Thyroid gland (tissue), 4 donors: ENCODE measurements at places on chromosomes 3 and 15. TPM values are rescaled to one million over a fixed set of nuclear protein-coding genes. Genes with fewer than 3 reads are reported as not detected.

Gene EOMES
- not detected for total RNA-seq

Gene ROPN1
- not detected for total RNA-seq

Gene POC1A
- total RNA-seq, result 2.1 TPM

- no peaks in the 10 kb centered on the region for H3K4me1 ChIP-seq
- H3K36me3 ChIP-seq, result no peaks in the 10 kb centered on the region
- no peak overlapping the region for H3K4me3 ChIP-seq
- DNase-seq, result no peak
These were observed 16.6 kb downstream of the MASP1 start for GRCh38 chr3:187274977-187275338.

GRCh38 chr3:32180141-32180784, 58.2 kb upstream of the CMTM8 start:
- no peak overlapping the region for H3K4me3 ChIP-seq
- no peak for DNase-seq
- no peaks in the 10 kb centered on the region for H3K27me3 ChIP-seq
- H3K36me3 ChIP-seq, result no peaks in the 10 kb centered on the region
- peaks cover 6% of the 10 kb centered on the region for H3K4me1 ChIP-seq

DNA sequence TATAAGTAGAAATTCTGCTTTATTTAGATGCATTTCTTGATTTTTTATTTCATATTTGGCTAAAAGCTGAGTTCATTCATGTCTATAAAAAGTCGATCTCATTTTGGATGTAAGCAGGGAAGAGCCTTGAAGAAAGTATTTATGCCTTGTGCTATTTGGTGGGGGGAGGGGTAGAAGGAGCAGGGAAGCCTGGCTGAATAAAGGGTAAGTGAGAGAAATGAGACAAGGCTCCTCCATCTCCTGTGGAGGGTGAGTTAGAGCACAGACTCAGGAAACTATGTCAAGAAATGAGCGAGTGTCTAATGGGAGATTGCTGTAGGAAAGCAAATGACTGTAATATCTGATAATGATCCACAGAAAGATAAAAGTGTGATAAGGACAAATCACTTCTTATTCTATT, 121.8 kb upstream of the ATP11B start:
- H3K36me3 ChIP-seq, result no peaks in the 10 kb centered on the region
- no peak overlapping the region for H3K4me3 ChIP-seq
- H3K4me1 ChIP-seq, result no peaks in the 10 kb centered on the region
- H3K27me3 ChIP-seq, result no peaks in the 10 kb centered on the region

- H3K4me3 ChIP-seq, result no peak overlapping the region
- no peak overlapping the region for H3K27ac ChIP-seq
- H3K4me1 ChIP-seq, result peaks cover 8% of the 10 kb centered on the region
- DNase-seq, result no peak
- H3K36me3 ChIP-seq, result no peaks in the 10 kb centered on the region
These were observed 196.5 kb downstream of the NR1D2 start for GRCh38 chr3:24141548-24141947.

DNA sequence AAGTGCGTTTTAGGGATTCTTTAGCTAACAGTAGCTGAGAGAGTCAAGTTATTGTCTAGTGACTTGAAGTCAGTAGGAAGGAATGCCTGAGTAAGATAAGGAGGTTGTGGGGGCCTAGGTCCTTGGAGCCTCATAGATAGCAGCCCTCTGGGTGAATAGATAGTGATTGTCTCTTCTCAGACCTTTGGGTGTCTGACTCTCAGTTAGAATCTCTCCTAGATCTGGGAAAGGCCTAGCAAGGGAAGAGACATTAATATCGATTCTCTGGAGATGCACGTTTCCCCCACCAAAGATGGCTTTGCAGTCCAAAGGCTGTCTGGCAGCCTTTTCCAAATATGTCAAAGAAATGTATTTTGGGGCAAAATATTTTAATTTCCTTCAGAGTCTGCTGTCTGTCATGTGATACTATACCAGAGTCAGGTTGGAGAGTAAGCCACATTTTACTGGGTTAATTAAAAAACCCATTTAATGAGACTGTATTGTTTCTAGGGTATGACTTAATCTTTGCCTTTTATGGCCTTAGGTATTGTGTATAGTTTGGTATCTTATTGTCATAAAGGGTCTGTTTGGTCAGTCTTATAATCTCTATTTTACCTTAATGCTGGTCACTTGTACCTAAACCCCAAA, 92.2 kb downstream of the ST6GAL1 start:
- no peak overlapping the region for H3K4me3 ChIP-seq
- no peak for DNase-seq
- peak overlapping the region; percentile 66 for H3K27ac ChIP-seq
- peaks cover 77% of the 10 kb centered on the region for H3K4me1 ChIP-seq
- H3K36me3 ChIP-seq, result no peaks in the 10 kb centered on the region
- H3K27me3 ChIP-seq, result no peaks in the 10 kb centered on the region

- no peaks in the 10 kb centered on the region for H3K27me3 ChIP-seq
- no peaks in the 10 kb centered on the region for H3K36me3 ChIP-seq
- H3K4me3 ChIP-seq, result no peak overlapping the region
- DNase-seq, result no peak
- H3K27ac ChIP-seq, result no peak overlapping the region
These were observed 117.7 kb upstream of the P2RY1 start for GRCh38 chr3:152717252-152717651.
